ENCODE measurements at places on chromosomes 3 and 15.
A peak's percentile ranks its signal among the peaks of the same experiment; 100 is the strongest.

GRCh38 chr15:59278120-59278519 lies 71.5 kb downstream of the LDHAL6B start:
- DNase-seq: no peak

- peak; percentile 32 for DNase-seq
Observed at GRCh38 chr15:99249270-99249841, at the start of gene TTC23. Gene TTC23, minus strand, starts transcription at chr15:99249581. Its CDS starts 20,869 bp downstream, at chr15:99228712.

DNA sequence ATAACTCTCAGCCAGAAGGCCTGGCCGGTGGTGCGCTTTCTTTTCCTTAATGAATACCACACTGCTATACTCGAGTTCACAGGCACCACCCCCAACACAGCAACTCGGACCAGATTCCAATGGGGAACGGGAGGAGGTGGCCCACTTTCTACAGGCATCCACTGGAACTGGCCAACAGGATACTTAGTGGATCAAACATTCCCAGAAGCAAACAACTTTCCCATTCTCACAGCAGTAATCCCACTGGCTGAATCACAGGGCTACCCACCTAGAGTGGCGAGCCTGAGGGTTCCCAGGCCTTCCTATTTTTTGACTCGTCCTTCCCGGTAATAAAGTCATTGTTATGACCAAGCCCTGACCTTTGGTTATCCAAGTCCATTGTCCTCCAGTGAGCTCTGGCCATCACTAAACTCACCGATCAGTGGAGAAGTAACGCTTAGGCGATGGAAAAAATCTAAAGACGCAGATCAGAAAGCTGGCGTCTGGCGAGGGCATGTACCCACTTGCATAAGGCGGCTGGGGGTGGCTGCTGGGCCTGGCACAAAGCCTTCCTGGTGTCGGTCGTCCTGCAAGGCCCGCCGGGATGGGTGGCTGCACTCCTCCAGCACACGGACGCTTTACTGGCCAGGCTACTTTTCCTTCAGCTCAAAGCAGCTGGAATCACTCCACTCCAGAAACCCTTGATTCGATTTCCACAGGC lies 1.2 kb downstream of the EOGT start:
- no peak for DNase-seq

DNA sequence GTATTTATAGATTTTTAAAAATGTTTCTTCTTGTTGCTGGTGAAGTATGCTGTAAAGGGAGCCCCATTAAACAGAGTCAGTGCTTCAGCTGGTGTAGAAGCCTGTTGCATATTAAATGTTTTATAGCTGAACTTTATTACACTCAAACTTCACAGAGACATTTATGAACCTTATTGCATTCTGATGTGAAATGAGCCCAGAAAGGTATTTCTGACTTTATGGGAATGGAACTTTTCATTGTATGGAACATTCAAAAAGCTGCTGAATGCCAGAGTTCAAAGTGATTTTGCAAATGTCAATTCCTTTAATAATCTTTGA lies 329.3 kb upstream of the RASGRP1 start:
- no peak for DNase-seq

- DNase-seq: no peak
Observed at GRCh38 chr3:32379831-32380500, 11.7 kb upstream of the CMTM7 start.

GRCh38 chr15:91346259-91346658 lies 246.2 kb downstream of the SV2B start:
- no peak for DNase-seq
